Endodermal cell (in vitro differentiated cells): ENCODE measurements at places on chromosomes 1 and 21. TPM values are rescaled to one million over a fixed set of nuclear protein-coding genes. Genes with fewer than 3 reads are reported as not detected.

The KLHDC8A gene
- total RNA-seq, result 0.50 and 0.53 TPM in 2 replicates

The C1QB gene
- total RNA-seq, result not detected in 2 replicates

The C1orf116 gene
- total RNA-seq, result 0.32 to 0.84 TPM (median 0.60 TPM) in 3 replicates

The CLIC6 gene
- total RNA-seq, result 1.8 to 3.1 TPM (median 2.4 TPM) in 3 replicates

The SPRR2E gene
- total RNA-seq, result not detected in 2 replicates

The PFKFB2 gene
- total RNA-seq, result 7.8 to 15.1 TPM (median 13.4 TPM) in 3 replicates

The CNR2 gene
- not detected in 2 replicates for total RNA-seq

The RGSL1 gene
- not detected in 3 replicates for total RNA-seq
